Adrenal gland (tissue), 19 donors: ENCODE measurements at places on chromosomes 7 and 10.

- DNase-seq: no peak
These were observed 687 bp downstream of the HELLS start for GRCh38 chr10:94546049-94546900.

GRCh38 chr7:14606101-14606500 lies 296.4 kb downstream of the DGKB start:
- DNase-seq: no peak

GRCh38 chr10:101644002-101644401 lies 51.0 kb downstream of the FBXW4 start:
- no peak for DNase-seq

- DNase-seq: peak; percentile 71
These were observed 10.1 kb downstream of the IRF5 start for GRCh38 chr7:128947854-128948253.

DNA sequence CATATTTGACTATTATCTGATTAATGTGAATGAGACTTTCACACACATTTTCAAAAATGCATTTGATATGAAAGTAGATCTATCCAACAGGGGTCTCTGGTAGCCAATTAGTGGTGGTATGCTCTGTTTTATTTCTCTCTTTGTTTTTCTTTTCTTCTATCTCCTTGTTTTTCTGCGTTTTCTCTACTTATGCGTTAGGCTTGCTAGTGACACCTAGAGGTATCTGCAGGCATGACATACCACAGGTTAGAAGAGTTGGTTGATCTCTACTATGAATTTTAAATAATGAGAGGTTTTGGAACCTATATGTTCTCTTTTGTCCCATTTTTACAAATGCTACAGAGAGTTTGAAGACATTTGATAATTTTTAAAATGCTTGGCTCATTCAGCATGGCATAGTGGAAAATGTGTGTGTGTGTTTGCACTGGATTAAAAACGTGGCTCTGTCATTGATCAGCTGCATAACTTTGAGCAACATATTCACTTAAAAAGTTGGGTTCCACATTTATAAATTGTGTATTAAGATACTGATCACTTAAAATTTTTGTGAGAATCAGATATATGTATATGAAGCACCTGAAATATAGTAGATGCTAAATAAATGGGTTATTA lies 28.1 kb upstream of the PLXDC2 start:
- peak; percentile 71 for DNase-seq

- DNase-seq: no peak
These were observed 26.9 kb downstream of the NYAP1 start for GRCh38 chr7:100510437-100511239.

GRCh38 chr7:11193131-11193867 lies 219.6 kb downstream of the PHF14 start:
- DNase-seq: no peak

DNA sequence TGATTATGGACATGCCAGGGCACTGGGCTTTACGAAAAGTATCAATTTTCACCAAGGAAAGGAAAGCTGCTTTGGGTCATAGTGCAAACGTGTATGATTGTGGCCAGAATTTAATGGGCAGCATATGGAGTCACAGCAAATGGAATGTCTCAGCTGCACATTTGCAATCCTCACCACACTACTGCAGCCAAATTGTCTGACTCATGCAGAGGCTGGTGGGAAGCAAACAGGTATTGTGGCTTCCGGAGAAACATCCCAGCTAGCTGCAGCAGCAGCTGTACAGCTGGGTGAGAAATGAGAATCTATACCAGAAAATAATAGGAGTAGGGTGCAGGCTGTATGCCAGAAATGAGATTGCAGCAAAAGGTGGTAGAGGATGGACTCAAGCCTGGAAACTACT lies 374.7 kb upstream of the VWC2 start:
- no peak for DNase-seq

GRCh38 chr7:128904381-128905197 lies 5.9 kb downstream of the KCP start:
- DNase-seq: no peak
